ENCODE measurements at places on chromosomes 5 and 9.

DNA sequence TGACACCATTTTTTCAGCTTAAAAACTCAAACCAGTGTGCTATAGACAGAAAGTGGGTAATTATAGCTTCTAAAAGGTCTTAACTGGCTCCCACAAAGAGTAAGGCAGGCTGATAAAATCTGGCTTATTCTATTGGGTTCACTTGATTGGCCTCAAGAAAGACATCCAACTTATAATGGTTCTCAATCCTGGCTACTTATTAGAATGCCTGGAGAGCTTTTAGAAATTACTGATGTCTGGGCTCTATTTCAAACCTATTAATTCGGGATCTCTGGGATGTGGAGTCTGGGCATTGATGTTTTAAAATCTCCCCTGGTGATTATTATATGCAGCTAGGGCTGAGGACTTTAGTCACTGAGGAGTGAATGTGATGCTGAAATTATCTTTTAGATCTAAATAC, 188.0 kb downstream of the TARS1 start:
- DNase-seq = no peak

GRCh38 chr5:139514486-139514856, 31.9 kb upstream of the STING1 start:
- no peak for DNase-seq

- DNase-seq = no peak
Observed at GRCh38 chr9:79990536-79990935, 418.8 kb downstream of the TLE4 start.

GRCh38 chr5:121144764-121145163, 680.7 kb downstream of the PRR16 start:
- no peak for DNase-seq

DNA sequence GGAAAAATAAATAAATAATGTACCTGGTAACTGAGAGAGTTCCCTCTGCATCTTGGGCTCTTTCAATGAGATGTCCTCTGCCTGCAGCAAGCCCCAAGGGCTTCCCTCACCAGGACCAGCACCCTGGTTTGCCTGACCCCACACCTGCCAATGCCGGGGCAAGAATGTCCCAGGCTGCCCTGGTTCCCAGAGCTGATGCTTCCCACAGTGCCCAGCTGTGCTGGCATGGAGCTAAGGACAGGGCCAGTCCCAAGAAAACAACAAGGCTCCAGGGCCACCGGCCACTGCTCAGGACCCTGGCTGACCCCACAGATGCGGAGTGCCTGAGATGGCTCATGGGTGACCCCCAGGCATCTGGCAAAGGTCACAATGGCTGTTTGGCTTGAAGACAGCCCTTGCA, 123.5 kb downstream of the KCNIP1 start:
- DNase-seq = no peak

All from activated T-cell treated with anti-CD3 and anti-CD28 coated beads for 48 hours (primary cell).